ENCODE measurements at places on chromosomes 11 and 22. TPM values are rescaled to one million over a fixed set of nuclear protein-coding genes. Genes with fewer than 3 reads are reported as not detected.

DNA sequence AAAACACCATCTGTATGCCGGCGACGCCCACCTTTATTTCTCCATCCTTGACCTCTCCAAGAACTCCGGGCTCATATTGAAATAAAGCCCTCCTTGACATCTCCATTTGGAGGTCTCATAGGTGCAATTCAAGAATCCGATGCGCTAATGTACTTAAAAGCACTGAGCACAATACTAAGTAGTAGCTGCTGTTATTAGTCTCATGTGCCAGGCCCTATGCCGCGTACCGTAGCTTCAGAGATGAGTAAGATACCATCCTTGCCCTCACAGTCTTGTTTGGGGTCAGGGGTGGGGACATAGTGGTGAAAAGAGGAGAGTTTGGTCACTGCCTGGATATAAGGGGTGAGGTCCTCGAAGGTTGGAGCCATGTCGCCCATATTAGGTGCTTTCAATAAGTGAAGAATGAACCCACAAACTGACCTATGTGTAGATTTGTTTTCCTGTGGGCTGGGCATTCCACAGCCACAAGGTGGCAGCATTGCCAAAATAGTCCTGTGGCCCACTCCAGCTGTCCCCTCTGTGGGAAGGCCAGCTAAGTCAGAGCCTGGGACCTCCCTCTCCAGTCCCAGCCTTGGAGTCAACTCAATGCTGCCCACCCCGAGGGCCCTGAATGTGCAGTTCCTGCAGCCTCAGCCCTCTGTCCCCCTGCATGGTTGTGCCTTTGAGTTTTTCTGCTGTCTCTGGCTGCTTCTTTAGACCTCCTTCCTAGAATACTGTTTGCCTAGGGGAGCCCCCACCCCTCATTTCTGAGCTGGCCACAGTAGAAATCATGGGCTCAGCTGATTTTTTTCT lies 6.5 kb downstream of the DCPS start:
- DNase-seq, result no peak
- no peaks in the 10 kb centered on the region for H3K27me3 ChIP-seq
- peaks cover 28% of the 10 kb centered on the region for H3K4me1 ChIP-seq
- no peak overlapping the region for H3K4me3 ChIP-seq
- no peak overlapping the region for H3K27ac ChIP-seq

- H3K4me1 ChIP-seq, result no peaks in the 10 kb centered on the region
- H3K4me3 ChIP-seq, result no peak overlapping the region
- H3K27me3 ChIP-seq, result no peaks in the 10 kb centered on the region
- peaks cover 29% of the 10 kb centered on the region for H3K36me3 ChIP-seq
These were observed 11.7 kb downstream of the FADS1 start for GRCh38 chr11:61805146-61805545.

- no peaks in the 10 kb centered on the region for H3K4me1 ChIP-seq
- DNase-seq, result peak; percentile 68
- no peak overlapping the region for H3K27ac ChIP-seq
- peaks cover 4% of the 10 kb centered on the region for H3K27me3 ChIP-seq
- H3K4me3 ChIP-seq, result no peak overlapping the region
These were observed 888.0 kb downstream of the BRD1 start for GRCh38 chr22:48939441-48940265.

GRCh38 chr22:34278121-34278520 lies 357.8 kb upstream of the LARGE1 start:
- no peaks in the 10 kb centered on the region for H3K4me1 ChIP-seq
- no peaks in the 10 kb centered on the region for H3K27me3 ChIP-seq
- H3K36me3 ChIP-seq, result no peaks in the 10 kb centered on the region
- no peak for DNase-seq
- H3K27ac ChIP-seq, result no peak overlapping the region
- no peak overlapping the region for H3K4me3 ChIP-seq

The OR8D1 gene
- total RNA-seq, result not detected

The EMID1 gene
- 0.41 TPM for total RNA-seq
